ENCODE measurements at places on chromosomes 7 and 10.

- DNase-seq, result no peak
These were observed 163.8 kb downstream of the UBE2H start for GRCh38 chr7:129789000-129789399.

- DNase-seq, result no peak
These were observed 51.3 kb downstream of the IKZF1 start for GRCh38 chr7:50355817-50356178.

DNA sequence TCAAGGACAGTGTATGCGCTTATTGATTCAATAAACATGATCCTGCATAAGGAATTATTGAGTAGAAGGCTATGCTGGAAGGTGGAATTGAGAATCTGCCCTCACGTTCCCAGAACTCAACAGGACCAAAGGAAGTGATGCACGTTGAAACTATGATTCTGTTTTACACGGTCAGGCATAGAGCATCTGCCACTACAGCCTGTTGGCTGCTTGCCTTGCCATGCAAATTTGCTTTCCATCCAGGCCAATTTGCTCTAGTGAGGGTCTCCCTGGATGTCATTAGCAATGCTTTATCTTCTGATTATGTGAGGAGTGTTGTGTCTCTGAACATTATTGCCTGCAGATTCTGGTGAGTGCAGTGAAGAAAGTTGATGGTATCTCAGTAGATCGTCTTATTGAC lies 132.9 kb downstream of the ADRA2A start:
- DNase-seq, result no peak

DNA sequence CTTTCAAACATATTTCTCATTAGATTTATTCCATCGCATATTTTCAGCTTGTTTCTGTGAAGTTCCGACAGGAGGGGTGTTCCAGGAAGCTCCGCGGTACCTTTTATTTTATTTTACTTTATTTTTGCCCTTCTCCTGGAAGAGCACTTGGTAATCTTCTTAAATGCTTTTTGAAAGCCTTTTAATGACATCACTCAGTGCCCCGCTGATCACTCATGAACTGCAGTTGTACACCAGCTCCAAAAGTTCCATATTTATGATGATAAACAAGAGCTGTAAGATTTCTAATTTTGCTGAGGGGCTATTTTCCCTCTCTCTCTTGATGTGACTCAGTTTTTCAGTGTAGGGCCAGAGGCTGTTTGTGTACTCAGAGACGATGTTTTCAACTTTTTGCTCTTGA lies 144.4 kb downstream of the KIAA1217 start:
- no peak for DNase-seq

DNA sequence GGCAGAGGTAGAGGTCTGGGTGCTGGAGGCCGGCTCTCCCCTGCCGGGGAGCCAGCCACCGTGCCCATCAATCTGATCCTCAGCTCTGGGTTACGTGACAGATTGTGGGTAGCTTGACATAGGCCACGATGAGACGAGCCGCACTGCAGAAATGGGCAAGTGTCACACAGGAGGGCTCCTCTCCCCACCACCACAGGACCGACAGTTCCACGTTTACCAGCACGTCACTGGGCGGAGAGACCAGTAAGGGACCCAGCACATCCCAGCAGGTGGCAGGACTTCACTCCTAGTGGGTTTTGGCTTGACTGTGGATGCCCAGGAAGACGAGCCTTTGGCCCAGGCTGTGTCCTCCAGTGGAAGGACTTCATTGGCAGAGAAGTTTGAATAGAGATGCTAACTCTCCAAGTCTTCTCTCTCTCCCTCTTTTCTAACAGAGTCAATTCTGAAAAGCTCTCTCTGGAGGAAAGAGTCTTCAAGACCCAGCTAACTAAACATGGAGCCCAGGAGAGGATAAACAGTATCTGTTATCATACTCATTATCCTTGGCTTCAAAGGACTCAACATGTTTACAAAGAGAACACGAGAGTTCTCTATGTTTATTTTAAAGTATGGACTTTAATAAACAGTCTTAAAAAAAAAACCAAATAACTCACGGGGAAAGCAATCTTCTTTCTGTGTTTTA lies 129.3 kb upstream of the JCAD start:
- no peak for DNase-seq

DNA sequence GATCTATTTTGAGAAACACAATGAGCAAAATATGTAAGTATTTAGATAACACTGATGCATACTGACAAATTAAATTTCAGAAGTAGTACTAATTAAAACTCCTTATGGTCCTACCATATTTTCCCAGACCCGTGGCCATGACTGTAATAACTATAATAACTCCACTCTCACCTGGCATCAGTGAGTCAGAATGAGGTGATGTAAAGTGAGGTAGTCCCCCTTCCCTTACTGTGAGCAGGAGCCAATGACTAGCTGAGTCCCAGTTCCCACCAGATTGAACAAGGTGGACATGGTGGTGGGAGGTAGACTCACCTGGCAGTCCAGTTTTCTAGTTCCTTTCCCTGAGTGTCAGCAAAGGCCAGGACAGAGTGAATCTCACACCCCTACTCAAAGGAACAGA lies 630.5 kb upstream of the IGFBP3 start:
- no peak for DNase-seq
